Stimulated activated CD8-positive, alpha-beta memory T cell treated with anti-CD3 and anti-CD28 coated beads, Interleukin-2, amount 100 ng/mL, for 1 hour (primary cell): ENCODE measurements at places on chromosomes 11 and 22.

- DNase-seq: no peak
These were observed 229.0 kb downstream of the BLID start for GRCh38 chr11:121886996-121887395.

- DNase-seq: no peak
These were observed 69.2 kb downstream of the SLC36A4 start for GRCh38 chr11:93128574-93128973.

DNA sequence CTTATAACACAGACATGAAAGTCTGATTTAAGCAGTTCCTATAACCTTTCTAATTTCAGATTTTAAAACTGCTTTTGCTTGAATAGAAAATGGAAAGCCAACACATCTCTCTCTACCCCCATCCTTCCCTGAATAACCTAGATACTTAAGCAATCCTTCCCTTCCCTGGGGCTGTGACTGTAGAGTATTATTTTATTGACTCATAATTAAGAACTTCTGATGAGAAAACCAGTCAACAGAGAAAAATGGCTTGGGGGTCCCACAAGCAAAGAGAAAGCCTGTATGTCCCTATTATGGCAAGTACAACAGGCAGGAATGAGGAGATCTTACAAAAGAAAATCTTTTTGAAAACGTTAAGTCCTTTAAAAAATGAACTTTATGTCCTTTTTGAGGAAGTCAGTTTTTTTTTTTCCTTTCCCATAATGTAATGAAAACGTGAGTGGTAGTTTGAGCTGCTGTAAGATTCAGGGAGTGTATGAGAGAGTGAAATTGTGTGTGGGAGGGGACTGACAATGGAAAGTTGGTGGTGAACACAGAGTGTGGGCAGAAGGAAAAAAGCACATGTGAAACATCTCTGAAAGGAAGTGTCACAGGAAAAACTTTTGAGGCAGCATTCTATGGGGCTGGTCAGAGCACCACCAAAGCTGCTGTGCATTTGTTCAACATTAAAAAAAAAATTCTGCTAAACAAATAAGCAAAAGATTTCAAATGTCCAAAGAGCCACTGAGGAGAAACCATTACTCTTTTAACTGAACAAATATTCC lies 154.6 kb downstream of the MAML2 start:
- no peak for DNase-seq

- DNase-seq: no peak
These were observed 93.4 kb upstream of the BIRC3 start for GRCh38 chr11:102223859-102224258.

- DNase-seq: no peak
These were observed 197.5 kb upstream of the B3GAT1 start for GRCh38 chr11:134609361-134610115.

DNA sequence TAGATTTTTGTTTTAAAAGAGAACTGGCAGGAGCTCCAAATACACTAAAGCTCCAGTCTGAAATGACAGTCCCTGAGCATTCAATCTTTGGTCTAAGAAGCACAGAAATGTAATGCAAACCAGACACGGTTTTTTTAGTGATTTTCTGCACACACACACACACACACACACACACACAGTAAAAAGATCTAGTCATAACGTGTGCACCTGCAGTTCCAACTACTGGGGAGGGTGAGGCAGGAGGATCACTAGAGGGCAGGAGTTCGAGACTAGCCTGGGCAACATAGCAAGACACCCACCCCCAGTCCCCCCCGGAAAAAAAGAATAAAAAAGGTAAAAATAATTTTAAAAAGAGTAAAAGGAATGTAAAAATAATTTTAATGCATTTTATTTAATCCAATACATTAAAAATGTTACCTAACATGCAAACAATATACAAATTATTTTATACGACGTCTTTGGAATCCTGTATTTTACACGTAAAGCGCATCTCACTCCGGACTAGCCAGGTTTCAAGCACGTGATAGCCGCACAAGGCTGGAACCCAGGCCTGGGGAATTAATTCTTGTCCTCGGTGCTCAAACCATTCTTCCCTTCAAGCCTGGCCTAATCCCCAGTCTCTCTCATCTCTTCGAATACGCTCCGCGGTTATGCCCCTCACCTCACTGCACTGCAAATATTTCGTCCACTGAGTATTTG lies 762 bp upstream of the TBC1D22A start:
- no peak for DNase-seq

GRCh38 chr11:6238902-6239301 lies at the start of gene CNGA4:
Gene CNGA4, plus strand, starts transcription at chr11:6239089. Its CDS starts 118 bp downstream, at chr11:6239207.
- no peak for DNase-seq

DNA sequence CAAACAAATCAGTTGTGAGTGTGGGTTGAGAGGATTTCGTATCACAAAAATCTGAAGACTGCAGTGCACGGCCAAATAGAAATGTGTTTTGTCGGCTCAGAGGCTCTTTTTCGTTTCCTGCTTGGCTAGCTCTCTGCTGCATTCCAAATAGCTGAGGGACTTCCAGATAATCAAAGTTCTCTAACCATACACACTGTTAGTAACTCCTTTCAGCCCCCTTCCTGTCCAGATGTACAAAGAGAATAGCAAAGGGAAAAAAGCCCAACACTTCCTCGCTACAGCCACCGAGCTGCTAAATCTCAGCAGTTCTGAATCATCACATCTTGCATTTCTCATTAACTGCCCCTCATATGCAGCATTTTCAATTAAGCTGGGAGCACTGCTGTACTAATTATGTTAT lies 203.1 kb downstream of the TENM4 start:
- DNase-seq: no peak

DNA sequence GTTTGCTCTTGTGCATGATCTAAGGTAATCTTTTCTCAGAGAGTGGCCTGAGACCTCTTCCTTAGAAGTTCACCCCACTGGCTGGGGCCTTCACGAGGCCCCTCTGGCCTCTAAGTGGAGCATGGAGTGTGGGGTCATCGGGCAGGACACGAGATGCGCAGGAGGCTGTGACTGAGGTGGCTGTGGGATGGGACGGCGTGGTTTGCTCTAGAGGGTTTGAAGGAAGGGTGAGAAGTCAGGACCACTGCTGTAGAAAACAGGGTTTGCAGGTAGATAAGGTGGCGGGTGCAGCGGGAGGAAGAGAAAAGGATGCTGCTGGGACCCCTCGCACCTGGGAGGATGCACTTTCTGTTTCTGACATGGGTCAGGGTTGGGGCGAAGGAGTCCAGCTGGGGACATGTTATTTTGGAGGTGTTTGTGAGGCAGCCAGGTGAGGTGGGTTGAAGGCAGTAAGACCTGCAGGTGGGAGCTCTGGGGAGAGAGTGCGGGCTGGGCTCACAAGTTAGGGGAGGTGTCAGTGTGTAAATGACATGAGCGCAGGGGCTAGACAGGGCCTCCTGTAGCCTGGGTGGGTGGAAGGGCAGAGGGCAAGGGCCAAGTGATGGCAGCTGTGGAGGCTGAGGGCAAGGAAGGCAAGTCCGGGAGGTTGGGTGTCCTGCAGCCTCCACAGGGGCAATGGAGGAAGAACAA lies 62.5 kb downstream of the KCNQ1 start:
- DNase-seq: no peak

- DNase-seq: no peak
These were observed 95.6 kb downstream of the KIAA1671 start for GRCh38 chr22:25048071-25048470.

- DNase-seq: no peak
These were observed 10.9 kb upstream of the PHLDB1 start for GRCh38 chr11:118596224-118597146.

DNA sequence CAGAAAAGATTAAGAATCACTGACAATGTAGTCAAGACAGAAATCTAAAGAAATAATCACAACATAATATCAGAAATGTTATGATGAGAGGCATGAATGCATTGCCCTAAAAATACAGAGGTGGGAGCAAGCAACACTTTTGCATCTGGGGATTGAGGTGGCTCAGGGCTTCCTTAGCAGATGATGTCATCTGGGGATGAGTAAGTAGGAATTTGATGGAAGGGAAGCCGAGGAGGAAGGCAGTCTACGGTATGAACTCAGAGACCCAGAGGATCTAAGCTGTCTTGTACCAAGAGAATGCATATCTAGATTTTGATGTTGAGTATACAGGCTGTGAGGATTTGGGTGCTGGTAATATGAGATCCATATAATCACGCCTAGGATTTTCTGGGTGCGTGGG lies 193.0 kb upstream of the SNX19 start:
- no peak for DNase-seq

DNA sequence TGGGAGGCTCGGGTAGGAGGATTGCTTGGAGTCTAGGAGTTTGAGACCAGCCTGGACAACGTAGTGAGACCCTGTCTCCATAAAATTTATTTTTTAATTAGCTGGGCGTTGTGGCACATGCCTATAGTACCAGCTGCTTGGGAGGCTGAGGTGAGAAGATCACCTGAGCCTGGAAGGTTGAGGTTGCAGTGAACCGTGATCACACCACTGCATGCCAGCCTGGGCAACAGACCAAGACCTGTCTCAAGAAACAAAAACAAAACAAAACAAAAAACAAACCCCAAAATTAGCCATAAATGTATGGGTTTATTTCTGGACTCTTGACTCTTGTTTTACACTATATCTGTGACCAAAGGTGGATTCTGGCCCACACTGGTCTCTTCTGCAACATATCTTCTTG lies 41.6 kb downstream of the EIF3F start:
- DNase-seq: no peak

GRCh38 chr11:11442791-11443190 lies 89.7 kb upstream of the CSNK2A3 start:
- no peak for DNase-seq

GRCh38 chr11:44760917-44761550 lies 34.3 kb downstream of the TSPAN18 start:
- DNase-seq: no peak

- no peak for DNase-seq
These were observed 5.9 kb downstream of the INCENP start for GRCh38 chr11:62129590-62130282.

DNA sequence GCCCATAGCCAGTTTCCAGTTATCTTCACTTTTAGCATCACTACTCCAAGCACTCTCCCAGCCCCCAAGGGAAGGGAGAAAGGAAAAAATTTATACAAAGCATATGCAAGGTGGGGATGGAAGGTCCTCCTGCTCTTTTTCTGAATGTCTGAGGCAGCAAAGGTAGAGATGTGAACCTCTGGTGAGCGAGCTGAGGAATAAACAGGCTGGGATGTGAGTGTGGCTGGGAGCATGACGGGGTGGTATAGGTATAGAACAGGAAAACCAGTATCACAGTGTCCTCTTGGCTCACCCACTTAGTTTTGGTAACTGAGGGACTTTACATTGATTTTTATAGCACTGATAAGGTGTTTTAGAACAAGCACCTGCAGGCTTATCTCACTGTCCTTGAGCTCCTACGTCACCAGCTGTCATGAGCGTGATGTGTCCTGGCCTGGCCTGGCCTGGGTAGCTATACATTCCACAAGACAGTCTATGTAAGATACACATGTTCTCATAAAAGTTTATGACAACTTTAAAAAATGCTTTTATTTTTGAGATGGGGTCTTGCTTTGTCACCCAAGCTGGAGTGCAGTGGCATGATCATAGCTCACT lies 10.3 kb upstream of the POLD3 start:
- no peak for DNase-seq

GRCh38 chr11:126522152-126522551 lies 166.7 kb downstream of the ST3GAL4 start:
- no peak for DNase-seq

GRCh38 chr11:117192401-117192875 lies 6.7 kb upstream of the TAGLN start:
- DNase-seq: no peak

GRCh38 chr22:32185821-32186220 lies 19.1 kb downstream of the RFPL2 start:
- DNase-seq: no peak

GRCh38 chr11:61749591-61750217 lies 2.7 kb upstream of the MYRF start:
- no peak for DNase-seq

DNA sequence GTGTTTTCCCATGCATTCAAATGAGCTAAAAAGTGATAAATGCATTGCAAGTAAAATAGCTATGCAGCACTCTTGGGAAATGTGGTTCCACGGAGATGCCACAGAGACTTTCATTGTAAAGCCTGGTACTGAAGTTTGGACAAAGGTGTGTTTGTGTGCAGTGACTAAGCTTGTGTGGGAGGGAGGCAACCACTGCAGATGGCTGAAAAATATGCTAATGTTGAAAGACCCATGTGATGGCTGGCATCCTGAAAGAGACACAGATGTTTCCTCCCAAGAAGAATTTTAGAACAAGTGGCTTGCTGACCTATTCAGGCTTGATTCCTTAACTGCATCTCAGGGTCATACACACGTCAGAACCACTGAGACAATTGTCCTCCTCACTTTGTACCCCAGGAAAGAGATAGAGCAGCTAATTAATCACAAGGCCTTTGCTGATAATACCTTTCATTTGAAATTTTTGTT lies 73.8 kb downstream of the FAM76B start:
- DNase-seq: no peak

DNA sequence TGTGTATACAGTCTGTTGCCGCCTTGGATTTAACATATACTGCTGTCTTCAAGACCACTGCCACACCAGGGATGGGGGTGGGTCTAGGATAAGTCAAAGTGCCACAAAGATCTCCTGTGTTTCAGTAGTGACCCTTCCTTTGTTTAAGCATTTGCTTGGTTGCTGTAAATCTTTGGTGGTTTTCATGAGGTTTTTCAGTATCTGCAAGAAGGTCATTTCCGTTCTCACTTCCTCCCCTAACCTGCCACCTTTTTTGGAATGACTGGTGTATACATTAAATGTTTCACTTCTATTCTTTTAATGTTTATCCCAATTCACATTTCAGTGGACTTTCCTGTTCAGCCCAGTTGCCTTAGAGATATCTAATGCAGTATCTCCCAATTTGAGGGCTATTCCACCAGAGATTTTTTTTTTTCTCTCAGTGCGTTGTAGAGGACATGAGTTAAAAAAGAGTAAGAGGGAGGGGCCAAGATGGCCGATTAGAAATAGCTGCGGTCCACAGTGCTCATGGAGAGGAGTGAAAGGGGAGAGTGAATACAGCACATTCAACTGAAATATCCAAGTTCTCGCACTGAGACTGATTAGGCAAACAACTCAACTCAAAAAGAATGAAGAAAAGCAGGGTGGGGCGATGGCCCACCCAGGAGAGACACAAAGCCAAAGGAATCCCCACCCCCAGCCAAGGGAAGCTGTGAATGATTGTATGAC lies 43.2 kb downstream of the USP47 start:
- no peak for DNase-seq

GRCh38 chr11:79076526-79077115 lies 364.2 kb downstream of the TENM4 start:
- no peak for DNase-seq

- no peak for DNase-seq
These were observed 16.9 kb upstream of the DBX1 start for GRCh38 chr11:20177136-20177535.
